Vagina (tissue), 2 donors: ENCODE measurements at places on chromosomes 6 and 20.

GRCh38 chr6:11366934-11367637 is 134.6 kb upstream of the NEDD9 start:
- no peak for DNase-seq

DNA sequence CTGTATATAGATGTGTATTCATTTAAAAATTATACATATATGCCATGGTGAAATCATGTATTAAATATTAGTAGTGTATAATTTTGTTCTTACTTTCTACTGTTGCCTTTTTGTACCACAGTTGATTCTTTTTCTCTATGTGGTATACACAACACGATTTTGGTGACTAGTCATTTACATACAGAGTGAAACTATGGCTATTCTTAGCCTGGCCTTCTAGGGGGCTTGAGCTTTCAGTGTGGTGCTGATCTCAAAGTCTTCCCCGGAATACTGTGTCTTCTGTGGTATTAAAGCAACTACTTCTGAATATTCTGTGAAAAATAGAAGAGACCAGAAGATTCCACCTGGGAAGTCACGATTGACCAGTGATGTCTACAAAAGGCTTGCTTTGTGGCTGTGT is 301.9 kb downstream of the UTRN start:
- DNase-seq = no peak

DNA sequence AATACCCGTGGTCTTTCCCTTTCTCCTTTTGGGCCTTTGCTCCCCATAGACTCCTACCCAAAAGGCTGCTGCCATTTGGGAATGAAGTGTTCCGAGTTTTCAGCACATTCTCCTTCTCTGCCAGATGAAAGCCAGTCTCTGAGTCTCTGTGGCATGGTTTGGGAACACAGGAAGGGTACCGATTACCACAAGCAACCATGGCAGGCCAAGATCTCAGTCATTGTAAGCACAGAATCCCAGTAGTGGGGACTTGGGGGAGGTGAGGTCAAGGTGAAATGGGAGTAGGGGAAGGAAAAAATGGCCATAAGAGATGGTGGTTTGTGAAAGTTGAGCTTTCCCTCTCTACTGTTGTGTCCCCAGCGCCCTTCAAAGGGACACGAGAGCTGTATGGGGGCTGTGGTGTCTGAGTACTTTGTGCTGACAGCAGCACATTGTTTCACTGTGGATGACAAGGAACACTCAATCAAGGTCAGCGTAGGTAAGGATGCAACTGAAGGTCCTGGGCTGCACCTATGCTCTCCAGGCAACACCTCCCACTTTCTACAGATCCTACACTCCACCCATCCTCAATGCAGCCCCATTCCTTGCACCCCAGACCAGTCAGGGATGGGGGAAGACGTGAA is 4.1 kb downstream of the CFB start:
- DNase-seq = no peak

GRCh38 chr20:63534831-63535651 is 2.1 kb downstream of the PTK6 start:
- no peak for DNase-seq

GRCh38 chr20:60589623-60590022 is 631.4 kb downstream of the CDH26 start:
- no peak for DNase-seq

DNA sequence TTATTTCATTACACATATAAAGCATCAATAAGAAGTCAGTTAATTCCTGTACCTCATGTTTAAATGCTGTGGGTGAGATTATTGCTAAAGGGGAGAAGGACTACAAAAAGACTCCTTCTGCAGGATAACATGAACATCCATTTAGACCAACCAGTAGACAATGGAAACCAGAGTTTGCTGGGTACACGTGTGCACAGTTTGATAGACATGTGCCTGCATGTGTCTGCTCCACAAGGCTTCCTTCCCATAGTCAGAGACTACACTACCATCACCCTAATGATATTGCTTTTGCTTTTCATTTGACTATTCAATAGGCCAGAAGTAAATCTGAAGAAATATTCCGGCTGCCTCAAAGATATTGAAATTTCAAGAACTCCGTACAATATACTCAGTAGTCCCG is 231.6 kb downstream of the ARHGAP18 start:
- no peak for DNase-seq
